NCI-H2029 treated with DMSO at 0.1 percent for 48 hours (cell line): ENCODE measurements at places on chromosomes 7 and 10.

GRCh38 chr10:52488606-52489485, 174.8 kb downstream of the DKK1 start:
- DNase-seq: no peak

GRCh38 chr7:83655951-83656556, 7.1 kb upstream of the SEMA3E start:
- DNase-seq: peak; percentile 32

GRCh38 chr7:155574556-155575290, 28.4 kb upstream of the CNPY1 start:
- no peak for DNase-seq

- no peak for DNase-seq
Measured at GRCh38 chr7:147556317-147556716, 1034.2 kb upstream of the C7orf33 start.

- no peak for DNase-seq
Measured at GRCh38 chr10:1745780-1746456, 8.6 kb upstream of the ADARB2 start.

DNA sequence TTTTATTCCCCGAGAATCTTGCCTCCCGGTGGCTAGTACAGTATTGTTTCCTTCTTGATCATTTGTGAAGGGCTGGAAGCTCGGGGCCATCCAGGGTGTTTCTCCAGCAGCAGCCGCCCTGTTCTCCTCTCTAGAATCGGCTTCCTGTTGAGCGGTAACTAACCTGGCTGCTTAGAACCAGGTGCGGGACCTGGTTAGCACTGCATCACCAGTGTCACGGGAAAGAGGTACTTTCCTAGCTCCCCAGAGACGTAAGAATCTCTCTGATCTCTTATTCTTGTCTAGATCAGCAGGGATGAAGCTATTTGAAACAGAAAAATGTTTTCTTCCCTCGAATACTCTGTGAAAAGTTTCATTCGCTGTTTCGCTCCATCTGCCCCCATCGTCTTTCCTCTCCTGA, 239.2 kb downstream of the CELF2 start:
- DNase-seq: no peak

DNA sequence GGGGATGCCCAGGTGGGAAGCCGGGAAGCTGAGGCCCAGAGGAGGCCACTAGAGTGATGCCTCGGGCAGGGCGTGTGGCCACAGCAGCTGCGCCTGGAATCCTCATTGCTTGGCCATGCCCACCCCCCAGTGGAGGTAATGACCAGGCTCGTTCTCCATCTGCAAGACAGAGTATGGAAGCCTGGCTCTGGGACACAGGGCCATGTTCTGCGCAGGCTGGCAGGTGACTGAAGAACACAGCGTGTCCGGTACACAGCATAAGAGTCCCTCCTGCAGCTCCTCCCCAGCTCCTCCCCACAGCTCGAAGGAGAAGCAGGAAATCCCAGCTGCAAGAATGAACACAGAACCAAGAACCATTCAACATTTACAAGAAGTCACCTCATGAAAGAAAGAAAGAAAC, 64.8 kb downstream of the SMURF1 start:
- no peak for DNase-seq

DNA sequence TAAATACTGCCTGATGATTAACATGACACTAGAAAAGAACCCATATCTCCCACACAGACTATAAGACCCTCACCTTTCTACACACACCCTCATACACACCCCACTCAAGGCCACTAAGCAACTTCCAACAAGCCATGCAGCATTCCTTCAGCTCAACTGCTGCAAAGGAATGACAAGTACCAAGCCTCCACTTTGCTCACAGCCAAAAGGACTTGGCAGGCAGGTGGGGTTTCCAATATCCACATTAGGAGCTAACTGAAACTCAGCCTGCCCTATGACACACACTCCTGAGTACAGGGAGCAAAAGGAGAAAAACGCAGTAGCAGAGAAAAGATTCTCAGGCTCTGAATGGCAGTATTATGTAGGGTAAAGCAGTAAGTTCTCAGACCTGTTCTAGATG, 13.4 kb downstream of the USP54 start:
- DNase-seq: no peak

DNA sequence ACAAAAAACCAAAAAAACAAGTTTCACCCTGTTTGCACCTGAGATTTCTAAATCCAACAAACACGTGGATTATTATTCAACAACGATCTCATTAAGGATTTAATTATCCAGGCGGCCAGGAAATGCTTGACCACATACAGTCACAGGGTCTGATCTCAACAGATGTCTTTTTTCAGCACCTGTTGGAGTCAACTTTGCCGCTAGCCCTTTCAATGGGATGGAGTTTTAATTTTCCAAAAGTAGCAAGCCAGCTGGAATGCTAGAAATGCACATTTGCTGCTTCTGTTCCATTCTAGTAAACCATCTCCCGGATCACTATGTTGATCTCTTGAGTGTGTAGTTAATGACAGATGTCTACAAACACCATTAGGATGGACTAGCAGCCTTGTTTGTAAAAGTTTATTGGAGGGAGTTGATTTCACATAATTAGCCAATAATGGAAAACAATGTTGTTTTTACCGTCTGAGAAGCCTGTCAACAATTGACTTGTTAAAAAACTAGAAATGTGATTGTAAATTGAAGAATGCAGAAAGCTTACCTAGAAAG, 64.2 kb upstream of the DKK1 start:
- no peak for DNase-seq

- no peak for DNase-seq
Measured at GRCh38 chr7:20864221-20864620, 77.5 kb upstream of the SP8 start.

GRCh38 chr10:71143170-71143569, 69.2 kb upstream of the UNC5B start:
- DNase-seq: no peak

GRCh38 chr7:70416986-70417655, 714.8 kb upstream of the GALNT17 start:
- DNase-seq: no peak

DNA sequence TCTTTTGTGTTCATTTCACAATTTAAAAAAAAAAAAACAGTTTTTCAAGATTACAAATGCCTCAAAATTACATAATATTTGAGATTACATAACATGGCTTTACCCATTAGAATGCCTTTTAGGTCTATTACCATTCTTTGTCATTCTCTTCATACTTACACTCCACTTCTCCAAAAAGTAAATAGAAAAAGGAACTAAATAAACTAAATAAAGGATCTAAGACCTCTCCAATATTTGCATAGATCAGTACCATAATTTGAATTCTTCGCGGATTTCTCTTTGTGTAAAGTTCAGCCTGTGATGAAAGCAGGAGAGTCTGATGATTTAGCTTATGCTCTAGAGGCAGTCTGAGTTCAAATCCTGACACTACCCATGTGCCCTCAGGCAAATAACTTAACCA, 56.4 kb upstream of the C1GALT1 start:
- DNase-seq: no peak

DNA sequence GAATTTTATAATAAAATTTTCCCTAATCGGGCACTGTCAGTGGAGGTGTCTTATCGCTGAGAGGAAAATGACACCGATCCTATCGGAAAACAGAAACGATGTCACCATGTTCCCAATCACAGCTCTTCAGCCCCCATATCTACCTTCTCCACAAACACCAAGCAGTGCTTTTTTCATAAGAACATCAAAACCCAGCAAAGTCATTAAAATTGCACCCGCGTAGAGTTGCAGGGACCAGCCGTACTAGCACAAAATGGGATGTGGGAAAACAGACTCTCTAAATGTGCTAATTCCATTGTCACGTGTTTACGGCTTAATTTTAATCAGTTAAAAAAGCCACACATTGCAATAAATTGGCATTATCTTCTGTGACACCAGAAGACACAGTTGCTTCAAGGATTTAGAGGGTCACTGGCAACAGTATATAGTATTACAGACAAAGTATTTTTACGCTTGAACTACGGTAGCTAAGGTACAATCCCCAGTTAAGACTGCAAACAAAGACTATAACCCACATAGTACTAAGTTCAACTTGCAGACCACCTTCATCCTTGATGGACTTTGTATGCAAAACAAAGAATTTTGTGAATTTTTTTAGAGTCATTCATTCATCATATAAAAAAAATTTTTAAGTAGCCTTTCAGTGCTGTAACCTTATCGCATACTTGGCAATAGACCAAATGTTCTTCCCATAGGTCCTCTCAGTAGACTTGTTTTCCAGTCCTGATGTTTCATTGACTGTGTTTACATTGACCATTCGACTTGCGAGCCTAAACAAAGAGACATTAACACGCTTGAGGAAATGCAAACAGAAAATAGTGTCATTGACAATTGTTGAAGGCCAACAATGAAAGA, 116.0 kb downstream of the VTI1A start:
- DNase-seq: peak; percentile 60

DNA sequence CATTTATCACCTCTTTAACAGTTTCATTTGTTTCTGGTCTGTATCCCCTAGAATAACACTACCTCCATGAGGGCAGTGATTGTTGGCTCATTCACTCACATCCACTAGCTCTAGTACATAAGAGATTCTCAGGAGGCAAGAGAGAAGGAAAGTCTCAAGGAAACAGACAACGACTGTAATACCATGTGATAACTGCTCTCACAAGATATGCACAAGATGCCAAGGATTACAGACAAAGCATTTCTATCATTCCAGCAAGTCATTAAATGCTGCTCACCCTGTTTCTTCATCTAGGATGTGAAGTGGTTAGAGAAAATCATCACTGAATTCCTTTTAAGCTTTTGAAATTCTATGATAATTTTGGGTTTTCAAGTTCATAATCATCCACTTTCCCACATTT, 115.3 kb downstream of the HIBADH start:
- no peak for DNase-seq

DNA sequence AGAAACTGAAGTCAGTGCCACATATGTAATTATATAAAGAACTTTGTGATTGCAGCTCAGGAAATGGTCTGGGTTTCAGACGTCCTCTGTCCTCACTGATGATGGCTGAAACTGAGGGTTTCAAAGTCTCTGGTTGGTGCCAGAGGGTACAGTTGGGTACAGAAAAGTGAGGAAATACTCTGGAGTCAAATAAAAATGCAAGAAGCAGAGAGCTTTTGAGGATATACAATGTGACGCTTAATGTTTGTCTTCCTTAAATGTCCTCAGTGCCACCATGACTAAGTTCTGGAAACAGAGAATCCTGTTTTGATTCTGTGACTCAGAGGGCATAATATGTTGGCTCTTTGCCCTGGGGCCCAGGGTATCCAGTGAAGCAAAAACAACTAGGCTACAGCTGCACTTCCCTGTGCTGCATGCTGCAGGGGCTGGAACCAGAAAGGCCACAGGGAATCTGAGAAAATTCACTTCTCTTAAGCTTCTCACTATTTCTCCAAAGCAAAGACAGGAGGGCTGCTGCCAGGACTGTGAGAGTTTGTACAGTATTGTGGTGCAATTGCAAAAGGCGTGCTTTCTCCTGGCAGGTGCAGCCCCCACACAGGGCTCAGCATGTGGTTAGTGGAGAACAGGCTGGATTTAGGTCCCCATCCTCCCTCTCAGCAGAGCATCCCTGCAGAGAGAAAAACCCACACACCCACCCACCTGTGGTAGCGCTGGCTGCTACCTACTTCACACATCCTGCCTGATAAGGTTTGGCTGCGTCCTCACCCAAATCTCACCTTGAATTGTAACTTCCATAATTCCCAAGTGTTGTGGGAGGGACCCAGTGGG, 169.5 kb upstream of the SVIL start:
- DNase-seq: no peak

DNA sequence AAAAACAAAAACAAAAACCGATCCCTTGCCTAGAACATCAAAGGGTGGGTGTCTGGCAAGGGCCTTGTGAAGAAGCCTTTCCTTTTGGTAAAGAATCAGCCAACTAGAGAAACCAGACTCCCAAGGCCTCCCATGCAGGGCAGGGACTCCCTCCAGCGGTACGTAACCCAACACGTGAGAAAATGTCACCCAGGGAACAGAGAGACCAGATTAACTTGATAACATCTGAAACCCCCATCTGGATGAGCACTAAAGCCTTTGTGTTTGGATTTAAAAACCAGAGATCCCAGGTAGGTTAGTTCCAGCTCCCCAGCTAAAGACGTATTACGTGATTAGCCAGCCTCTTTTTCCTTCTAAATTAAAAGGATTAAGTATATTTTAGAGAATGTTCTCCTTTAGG, 3.0 kb upstream of the HABP2 start:
- DNase-seq: no peak

- no peak for DNase-seq
Measured at GRCh38 chr7:45888185-45888992, at the start of gene IGFBP1. TSS of gene IGFBP1 (plus strand) at chr7:45888488. CDS start at chr7:45888653, 165 bp downstream.

DNA sequence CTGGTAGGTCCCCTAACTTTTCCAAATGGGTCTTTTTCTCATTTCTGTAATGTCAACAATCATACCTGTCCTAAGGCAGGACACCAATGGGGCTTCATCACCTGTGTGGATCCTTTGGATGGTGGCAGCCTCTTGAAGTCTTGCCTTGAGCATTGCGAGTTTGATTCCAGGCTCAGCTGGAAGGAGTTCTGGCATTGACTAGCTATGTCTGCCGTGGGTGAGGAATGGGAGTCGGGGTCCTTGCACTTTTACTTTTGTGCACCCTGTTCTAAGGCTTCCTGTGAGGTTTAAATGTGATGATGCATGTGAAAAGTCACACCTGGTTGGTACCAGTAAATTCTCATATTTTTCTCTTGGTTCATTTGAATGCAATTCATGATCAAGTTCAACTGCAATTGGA, 55.9 kb upstream of the CTBP2 start:
- no peak for DNase-seq

- DNase-seq: no peak
Measured at GRCh38 chr10:32204606-32205005, 142.4 kb downstream of the EPC1 start.

- DNase-seq: no peak
Measured at GRCh38 chr7:42238709-42239366, 1.8 kb upstream of the GLI3 start.

- no peak for DNase-seq
Measured at GRCh38 chr10:121974535-121975294, at the start of gene NSMCE4A. TSS of gene NSMCE4A (minus strand) at chr10:121975217. CDS start at chr10:121975165, 52 bp downstream.

DNA sequence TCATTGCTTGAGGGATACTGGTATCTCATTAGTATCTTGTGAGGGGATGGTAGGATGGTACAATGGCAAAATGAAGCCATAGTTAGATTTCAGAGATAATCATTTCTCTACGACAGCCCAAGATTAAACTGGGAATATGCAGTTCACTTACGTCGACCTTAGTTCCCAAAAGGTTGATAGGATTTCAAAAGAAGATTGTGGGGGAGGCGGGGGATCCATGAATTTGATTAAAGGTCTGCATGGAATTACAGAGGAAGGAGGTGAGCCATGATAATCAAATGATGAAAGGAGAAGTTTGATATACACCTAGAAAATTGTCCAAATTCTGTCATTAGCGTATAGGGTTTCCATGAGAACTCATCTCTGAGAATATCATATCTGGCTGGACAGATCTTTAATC, 206.6 kb downstream of the CELF2 start:
- no peak for DNase-seq

DNA sequence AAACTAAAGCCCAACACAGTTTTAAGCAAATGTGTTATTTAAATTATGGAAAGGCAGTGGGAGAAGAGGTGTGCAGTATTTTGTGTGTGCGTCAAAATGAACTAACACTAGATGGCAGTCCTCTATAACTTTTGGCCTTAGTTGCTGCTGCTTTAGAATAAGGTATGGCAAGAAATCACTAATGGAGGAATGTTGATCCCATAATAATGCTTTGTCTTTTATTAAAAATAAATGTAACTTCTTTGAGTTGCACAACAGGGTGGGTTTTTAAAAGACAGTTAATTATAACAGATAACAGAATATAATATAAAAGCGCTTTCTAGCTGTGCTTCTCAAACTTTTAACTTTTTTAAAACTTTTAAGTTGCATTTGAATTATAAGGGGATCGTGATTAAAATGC, 56.4 kb downstream of the BBS9 start:
- DNase-seq: peak; percentile 58
